ENCODE measurements at places on chromosomes 2 and 18.

DNA sequence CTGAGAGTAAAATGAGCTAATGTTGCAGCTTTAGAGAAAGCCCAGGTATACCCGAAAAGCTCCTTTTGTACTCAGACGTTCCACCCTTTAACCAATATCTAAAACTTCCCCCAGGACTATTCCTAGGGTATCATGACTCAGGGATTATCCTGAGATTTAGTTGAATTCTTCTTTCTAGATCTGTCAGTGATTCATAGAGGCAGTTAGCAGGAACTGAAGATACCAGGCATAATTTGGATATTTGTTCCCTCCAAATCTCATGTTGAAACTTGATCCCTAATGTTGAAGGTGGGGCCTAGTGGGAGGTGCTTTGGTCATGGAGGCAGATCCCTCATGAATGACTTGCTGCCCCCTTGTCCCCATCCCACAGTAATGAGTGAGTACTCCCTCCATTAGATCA, 161.2 kb upstream of the LRP1B start:
- no peak for DNase-seq

- DNase-seq: no peak
Observed at GRCh38 chr18:32308493-32309120, 118.8 kb downstream of the MEP1B start.

- DNase-seq: no peak
Observed at GRCh38 chr2:201260302-201260800, at the start of gene CASP8. CASP8 (plus strand) TSS chr2:201260536; CDS start chr2:201266487, 5,951 bp downstream.

DNA sequence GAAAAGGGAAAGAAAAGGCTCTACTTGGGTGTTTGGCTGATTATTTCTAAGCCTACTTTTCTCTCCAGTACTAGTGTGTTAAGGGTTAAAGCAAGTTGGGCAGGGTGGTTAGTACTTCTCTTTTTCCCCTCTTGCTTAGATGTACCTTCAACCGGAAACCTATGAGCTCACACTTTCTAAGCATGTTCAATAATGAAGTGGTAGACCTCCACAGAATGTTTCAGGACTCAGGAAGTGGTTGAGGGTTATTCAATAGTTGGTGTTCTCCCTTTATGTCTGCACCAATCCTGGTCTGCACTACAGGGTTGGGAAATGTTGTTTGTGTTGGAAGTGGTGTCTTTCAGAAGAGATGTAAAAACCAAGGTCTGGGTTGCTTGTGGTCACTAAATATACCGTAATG, 137.1 kb downstream of the ZEB2 start:
- DNase-seq: no peak

- peak; percentile 94 for DNase-seq
Observed at GRCh38 chr2:873651-874580, 76.7 kb upstream of the SNTG2 start.

DNA sequence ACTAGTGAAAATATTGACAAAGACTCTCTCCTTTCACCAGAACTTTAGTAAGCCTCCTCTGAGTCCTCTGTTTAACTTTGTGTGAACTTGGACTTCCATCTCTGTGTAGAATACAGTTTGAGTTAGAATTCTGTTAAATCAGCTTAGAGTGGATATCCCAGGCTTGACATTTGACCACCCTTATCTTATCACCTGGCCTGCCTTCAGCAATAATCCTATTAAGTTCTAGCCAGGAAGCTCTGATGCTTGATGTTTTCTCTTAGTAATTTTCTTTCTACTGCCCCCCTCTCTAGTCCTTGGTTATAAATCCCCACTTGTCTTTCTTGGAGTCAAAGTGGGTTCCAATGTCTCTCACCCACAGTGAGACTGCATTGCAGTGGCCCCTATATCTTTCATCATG, 702.7 kb upstream of the GCFC2 start:
- DNase-seq: no peak

DNA sequence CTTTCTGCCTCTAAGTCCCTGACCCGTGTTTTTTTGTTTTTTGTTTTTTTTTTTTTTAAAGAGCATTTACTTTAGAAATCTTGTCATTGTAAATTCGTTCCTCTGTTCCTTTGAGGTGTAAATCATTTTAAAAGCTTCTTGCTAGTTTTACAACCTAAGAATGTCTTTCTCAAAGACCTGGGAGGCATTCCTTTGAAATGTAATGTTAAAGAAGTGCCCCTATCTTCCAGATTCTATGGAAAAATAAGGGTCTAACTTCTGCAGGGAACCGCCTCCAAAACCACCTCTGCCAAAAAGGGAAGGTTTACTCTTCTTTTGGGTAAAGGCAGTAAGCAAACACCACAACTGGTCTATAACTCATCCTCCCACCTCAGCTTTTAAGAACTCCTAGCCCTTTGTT, 259.6 kb upstream of the ZNF804A start:
- no peak for DNase-seq

- DNase-seq: no peak
Observed at GRCh38 chr2:68653034-68653433, 9.7 kb downstream of the PROKR1 start.

All from NCI-H187 (cell line).